ENCODE measurements at places on chromosomes 3 and 15. TPM values are rescaled to one million over a fixed set of nuclear protein-coding genes. Genes with fewer than 3 reads are reported as not detected.

The NDUFB5 gene
- total RNA-seq: 172 TPM

The ADGRG7 gene
- not detected for total RNA-seq

The TM4SF18 gene
- 3.7 TPM for total RNA-seq

The IMPG2 gene
- total RNA-seq: 3.3 TPM

The TGM4 gene
- total RNA-seq: not detected

The C3orf20 gene
- total RNA-seq: not detected

The SLC12A1 gene
- total RNA-seq: 1.6 TPM

The AADACL2 gene
- not detected for total RNA-seq

The GJD2 gene
- total RNA-seq: 6.5 TPM

The PIGX gene
- 59.9 TPM for total RNA-seq

The DPPA2 gene
- not detected for total RNA-seq

The TBC1D5 gene
- 77.5 TPM for total RNA-seq

The ERICH6 gene
- total RNA-seq: under 0.01 TPM

The ANKRD34C gene
- under 0.01 TPM for total RNA-seq

The CHL1 gene
- total RNA-seq: 1,010 TPM

The SLC15A2 gene
- total RNA-seq: 7.7 TPM

The CPLX3 gene
- 0.82 TPM for total RNA-seq

The TLR9 gene
- not detected for total RNA-seq

The CRABP1 gene
- 13.9 TPM for total RNA-seq

The FBXL22 gene
- total RNA-seq: 0.82 TPM

The SLC28A2 gene
- not detected for total RNA-seq

The PLA2G4F gene
- total RNA-seq: not detected

The MEF2A gene
- total RNA-seq: 37.5 TPM

The CEP152 gene
- 1.6 TPM for total RNA-seq

The CFAP100 gene
- total RNA-seq: 3.7 TPM

The HYAL1 gene
- 0.41 TPM for total RNA-seq

The ITIH1 gene
- total RNA-seq: not detected

The PXK gene
- 22.0 TPM for total RNA-seq

The WNT5A gene
- total RNA-seq: 7.3 TPM

The GOLGA6L9 gene
- 4.1 TPM for total RNA-seq

Data from frontal cortex (tissue), 4 donors.